ENCODE measurements at places on chromosomes 3 and 15.

DNA sequence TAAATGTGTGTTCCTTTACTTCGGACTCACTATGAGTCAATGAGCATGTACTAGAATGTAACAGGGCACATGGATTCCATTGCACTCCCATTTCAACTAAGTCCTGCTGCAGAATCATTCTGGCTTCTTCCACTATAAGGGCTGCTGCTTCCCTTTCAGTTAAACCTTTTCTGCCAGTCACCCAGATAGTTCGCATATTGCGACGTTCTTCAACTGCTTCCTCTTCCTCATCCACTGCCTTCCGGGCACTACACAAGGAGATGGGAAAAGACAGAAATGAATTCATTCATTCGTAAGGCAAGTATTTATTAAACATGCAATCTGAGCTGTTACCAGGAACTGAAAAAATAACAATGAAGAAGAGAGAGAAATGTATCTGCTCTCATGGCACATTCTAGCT, 55.6 kb downstream of the POLQ start:
- no peak for DNase-seq

DNA sequence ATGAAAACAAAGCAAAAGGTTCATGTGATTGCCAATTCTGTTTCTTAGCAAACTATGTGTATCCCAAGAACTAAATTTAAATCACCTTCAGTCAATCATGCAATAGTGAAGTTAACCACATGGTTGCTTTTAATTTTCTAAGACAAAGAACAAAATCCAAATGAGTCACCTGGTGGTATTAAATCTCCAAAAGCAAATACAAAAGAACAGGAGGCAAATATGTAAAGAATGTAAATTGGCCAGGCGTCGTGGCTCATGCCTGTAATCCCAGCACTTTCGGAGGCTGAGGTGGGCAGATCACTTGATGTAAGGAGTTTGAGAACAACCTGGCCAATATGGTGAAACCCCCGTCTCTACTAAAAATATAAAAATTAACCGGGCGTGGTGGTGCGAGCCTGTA, 54.2 kb upstream of the PIK3R4 start:
- no peak for DNase-seq

DNA sequence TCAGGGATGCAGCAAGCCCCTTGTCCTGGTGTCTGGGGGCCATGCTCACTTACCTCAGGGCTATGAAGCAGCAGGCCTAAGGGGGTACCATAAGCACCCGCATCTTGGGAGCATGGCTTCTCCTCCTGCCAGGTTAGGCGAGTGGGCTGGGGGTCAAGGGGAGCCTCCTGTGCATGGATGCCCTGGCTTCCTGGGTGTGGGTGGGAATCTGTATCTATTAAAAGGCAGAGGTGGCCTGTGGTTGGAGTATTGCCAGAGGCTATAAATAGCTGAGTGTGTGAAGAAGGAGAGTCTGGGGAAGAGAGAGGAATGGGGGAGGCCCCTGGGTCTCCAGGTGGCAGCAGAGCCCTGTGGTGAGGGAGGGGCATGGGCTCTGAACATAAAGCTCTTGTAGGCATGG, 19.5 kb downstream of the ACVR2B start:
- no peak for DNase-seq

DNA sequence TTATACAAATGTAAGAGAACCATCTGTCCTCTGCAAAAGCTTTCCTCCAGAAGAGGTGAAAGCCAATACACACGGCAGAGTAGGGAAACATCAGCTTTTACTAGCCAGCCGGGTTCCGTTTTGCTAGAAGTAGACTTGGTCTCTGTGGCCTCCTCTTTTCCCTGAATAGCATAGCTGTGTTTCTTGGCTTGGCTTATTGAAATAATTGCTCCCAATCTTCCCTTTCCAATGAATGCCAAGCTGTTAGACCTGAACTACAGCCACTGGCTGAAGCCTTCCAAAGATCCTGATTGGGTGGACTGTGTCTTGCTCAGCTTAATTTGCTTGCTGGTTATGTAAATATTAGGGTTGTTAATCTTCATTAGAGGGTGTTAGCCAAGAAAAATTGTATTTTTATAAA, 157.8 kb upstream of the ROPN1 start:
- DNase-seq, result no peak

- DNase-seq, result no peak
Observed at GRCh38 chr3:15458212-15458780, 30.9 kb downstream of the EAF1 start.

DNA sequence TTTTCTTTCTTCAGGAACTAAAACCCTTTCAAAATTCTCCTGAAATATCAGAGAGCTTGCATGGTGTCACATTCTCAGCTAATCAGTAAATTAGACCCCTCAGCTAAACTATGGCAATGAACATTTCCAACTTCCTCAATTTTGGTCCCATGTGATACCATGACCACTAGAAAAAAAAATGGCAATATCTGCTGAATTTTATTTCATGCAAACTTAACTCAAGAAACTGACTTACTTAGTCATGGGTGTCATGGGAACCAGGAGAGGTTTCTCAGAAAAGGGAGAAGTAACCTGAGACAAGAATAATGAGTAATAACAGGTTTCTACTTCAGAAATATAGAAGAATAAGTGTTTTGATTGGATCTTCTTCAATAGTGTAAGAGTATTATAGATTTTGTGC, 784.6 kb upstream of the ALCAM start:
- no peak for DNase-seq

Measured in skin of body (tissue), 3 donors.